Left lung (tissue), 14 donors: ENCODE measurements at places on chromosomes 11 and 22. TPM values are rescaled to one million over a fixed set of nuclear protein-coding genes. Genes with fewer than 3 reads are reported as not detected.

DNA sequence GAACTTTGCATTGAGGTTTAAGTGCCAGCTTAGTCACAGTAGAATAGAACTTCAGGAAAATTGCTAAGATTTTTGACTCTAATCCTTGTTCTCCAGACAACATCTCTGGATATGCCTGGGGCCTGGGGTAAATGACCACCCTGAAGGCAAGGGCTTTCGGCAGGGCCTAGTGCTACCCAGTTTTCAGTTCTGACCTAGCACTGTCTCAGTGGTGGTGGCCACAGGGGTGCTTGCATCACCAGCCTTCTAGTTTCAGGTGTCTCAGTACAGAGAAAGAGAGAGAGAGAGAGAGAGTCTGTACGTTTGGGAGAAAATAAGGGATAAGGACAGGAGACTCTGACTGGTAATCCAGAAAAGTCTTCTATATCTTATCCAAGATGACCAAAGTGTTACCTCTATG lies 890.5 kb downstream of the JRKL start:
- no peak for DNase-seq

GRCh38 chr11:129146191-129146590 lies 45.9 kb downstream of the ARHGAP32 start:
- no peak for DNase-seq

GRCh38 chr22:28802595-28803123 lies 2.3 kb upstream of the XBP1 start:
- DNase-seq = no peak

DNA sequence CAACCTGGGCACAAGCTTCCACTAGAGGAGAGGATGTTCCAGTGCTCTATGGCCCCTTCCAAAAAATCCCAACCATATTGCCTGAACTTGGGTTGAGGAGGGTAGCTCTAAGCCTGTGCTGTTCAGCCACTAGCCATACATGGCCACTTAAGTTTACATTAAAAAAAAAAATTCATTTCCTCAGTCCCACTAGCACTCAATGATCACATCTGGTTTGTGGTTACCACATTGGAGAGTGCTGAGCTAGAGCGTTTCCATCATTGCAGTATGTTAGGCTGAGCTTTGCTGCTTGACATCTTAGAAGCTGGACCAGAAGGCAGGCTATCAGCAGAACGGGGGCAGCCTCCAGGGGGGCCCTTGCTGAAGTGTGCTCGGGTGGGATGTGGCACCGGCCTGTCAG lies 43.5 kb upstream of the CYP2D6 start:
- DNase-seq = no peak

DNA sequence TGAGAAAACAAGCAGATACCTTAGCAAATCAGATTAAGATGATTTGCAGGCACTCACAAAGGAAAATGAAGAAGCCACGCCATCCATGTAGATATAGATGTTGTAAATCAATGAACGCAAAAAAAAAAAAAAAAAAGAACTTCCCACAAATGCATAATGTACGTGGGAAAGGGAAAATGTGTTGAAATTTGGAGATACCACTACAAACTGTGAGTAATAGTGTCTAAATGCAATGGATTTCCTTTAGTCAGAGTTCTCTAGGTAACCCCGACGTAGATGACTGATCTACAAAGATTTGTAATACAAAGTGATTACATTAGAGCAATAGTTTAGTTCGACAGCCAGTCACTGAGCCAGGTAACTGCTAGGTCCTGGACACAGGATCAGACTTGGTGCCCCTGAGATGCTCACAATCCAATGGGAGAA lies 783 bp upstream of the ANKRD54 start:
- DNase-seq = no peak

GRCh38 chr11:111172321-111172862 lies 73.1 kb upstream of the POU2AF2 start:
- DNase-seq = no peak

GRCh38 chr22:29129808-29130140 lies 56.9 kb downstream of the KREMEN1 start:
- no peak for DNase-seq

DNA sequence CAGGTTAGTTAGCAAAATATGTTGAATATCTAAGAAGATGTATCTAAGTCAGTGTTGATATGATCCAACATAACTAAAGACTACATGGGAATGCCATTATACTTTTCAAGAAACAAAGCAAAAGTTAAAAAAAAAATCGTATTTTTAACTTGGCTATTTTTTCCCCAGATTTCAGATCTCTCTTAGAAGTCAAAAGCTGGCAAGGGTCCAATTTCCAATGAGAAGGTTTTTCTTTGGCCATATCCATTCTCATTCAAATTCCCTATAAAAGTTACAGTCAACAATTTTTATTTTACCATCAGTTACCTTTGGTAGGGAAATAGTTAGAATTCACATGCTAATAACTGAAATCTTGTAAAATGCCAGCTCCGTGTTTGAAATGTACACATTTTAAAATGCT lies 70.5 kb upstream of the FAT3 start:
- DNase-seq = no peak

GRCh38 chr22:36781656-36782627 lies 6.0 kb upstream of the IFT27 start:
- peak; percentile 68 for DNase-seq

DRD4 gene
- 0.52 TPM for total RNA-seq

C1QTNF5 gene
- total RNA-seq = 33.3 TPM

MPEG1 gene
- 68.7 TPM for total RNA-seq

MORC2 gene
- 24.7 TPM for total RNA-seq

MIEF1 gene
- total RNA-seq = 16.1 TPM
